ENCODE measurements at places on chromosomes 11 and 22.

- no peak for DNase-seq
Observed at GRCh38 chr22:38938221-38938620, 19.2 kb upstream of the APOBEC3A start.

GRCh38 chr11:36564376-36565030, 3.3 kb upstream of the RAG1 start:
- peak; percentile 60 for DNase-seq

GRCh38 chr11:62553080-62553838, 6.7 kb upstream of the AHNAK start:
- DNase-seq = peak; percentile 97

DNA sequence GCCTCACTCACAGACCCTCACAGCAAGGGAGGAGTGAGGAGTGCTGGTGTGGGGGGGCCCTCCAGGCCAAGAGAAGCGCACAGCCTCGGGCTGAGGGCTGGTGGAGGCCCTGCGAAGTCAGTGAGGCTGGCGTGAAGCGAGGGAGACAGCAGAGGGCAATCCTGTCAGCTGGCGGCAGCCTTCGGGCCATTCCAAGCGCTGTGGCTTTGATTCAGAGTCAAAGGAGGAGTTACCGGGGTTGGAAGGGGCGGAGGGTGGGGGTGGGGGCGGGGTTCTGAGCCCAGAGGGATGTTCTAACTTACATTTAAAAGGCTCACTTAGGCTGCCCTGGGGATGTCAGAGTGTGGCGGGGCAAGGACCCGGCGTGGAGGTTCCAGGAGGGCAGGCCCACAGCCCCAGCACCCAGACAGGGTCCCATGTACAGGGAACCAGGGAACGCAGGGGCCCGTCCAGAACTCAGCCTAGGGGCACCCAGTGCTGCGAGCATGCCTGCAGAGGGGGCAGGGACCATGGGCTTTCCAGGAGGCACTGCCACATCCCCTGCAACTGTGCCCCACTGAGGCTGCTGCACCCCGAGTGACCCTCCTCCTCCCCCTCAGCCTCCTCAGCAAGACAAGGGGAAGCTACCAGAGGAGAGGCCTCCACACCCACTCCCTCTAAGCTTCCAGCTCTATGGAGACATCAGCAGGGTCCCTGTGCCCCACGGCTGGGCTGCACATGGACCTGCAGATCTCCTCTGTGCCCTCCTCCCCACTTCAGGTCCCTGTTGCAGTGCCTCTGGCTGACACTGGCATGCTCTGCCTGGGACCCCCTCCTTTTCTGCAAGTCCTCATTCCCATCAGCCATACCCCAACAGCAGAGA, 39.7 kb upstream of the TTLL12 start:
- peak; percentile 30 for DNase-seq

Measured in HFFc6 (cell line).